ENCODE measurements at places on chromosomes 1 and 21.

DNA sequence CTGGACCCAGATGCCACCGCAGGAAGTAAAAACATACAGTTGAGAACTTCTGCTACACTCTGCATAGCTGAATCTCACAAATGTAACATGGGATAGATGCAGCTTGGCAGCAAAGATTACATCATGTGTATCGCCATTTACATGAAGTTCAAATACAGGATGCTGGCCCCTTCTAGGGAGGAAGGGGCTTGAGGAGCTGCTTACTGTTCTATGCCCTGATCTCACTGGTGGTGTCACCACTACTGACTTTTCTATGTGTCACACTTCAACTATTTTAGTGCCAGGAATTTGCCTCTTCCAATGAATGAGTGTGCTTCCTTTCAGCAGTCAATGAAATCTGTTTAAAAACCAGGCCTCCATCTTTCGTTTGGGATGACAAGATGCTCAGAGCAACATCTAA, 31.1 kb downstream of the MRAP start:
- no peak for DNase-seq
- H3K4me3 ChIP-seq = no peak overlapping the region
- peaks cover 78% of the 10 kb centered on the region for H3K36me3 ChIP-seq
- no peaks in the 10 kb centered on the region for H3K27me3 ChIP-seq
- no peak overlapping the region for H3K27ac ChIP-seq

DNA sequence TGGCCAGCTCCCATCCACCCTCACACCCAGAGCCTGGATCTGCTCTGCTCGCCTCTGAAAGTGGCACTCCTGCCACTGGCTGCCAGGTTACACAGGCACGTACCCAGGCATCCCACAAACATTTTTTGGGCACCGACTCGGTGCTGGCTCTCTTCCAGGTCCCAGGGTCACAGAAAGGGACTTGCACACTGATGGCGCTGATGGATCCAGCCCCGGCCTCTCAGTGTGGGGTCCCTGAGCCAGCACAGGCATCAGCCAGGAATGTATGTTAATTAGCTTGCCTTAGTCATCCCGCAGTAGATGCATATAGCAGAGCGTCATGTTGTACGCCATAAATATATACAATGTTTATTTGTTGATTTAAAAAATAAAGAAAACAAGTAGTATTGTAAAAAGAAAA, 537.2 kb downstream of the NPHP4 start:
- no peak overlapping the region for H3K4me3 ChIP-seq
- no peaks in the 10 kb centered on the region for H3K27me3 ChIP-seq
- no peaks in the 10 kb centered on the region for H3K36me3 ChIP-seq
- no peak overlapping the region for H3K27ac ChIP-seq
- H3K4me1 ChIP-seq = no peaks in the 10 kb centered on the region
- no peak for DNase-seq

- peaks cover 1% of the 10 kb centered on the region for H3K27me3 ChIP-seq
- no peaks in the 10 kb centered on the region for H3K36me3 ChIP-seq
- no peak for DNase-seq
- no peaks in the 10 kb centered on the region for H3K4me1 ChIP-seq
These were observed 256.5 kb downstream of the USP25 start for GRCh38 chr21:15986277-15986676.

DNA sequence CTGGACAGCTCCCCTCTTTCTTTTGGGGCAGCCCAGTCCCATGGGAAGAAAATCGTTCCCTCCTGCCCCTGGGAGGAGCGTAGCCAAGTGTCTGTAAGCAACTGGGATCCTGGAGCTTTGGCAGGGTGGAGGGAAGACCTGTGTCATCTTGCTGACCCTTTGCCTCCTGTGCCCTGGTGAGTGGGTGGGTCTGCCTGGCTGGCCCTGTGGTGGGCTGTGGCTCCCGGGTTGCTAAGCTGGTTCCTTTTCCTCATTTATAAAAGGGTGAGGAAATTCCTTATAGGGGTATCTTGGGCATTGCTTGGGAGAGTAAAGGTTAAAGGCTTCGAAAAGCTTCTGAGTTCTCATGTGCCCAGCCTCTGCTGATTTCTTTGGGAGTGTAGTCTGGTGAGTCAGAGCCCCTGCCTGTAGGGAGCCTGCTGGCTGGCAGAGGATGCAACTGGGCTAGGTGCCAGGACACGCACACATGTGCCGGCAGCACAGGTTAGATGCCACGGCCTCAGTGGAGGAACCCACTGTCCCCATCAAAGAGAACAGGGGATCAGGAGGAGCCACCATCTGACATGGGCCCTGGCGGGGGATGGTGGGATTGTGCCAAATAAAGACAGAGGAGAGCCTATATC, 85.2 kb downstream of the ARHGEF10L start:
- no peak for DNase-seq
- H3K27ac ChIP-seq = no peak overlapping the region
- H3K4me1 ChIP-seq = no peaks in the 10 kb centered on the region
- no peaks in the 10 kb centered on the region for H3K36me3 ChIP-seq

DNA sequence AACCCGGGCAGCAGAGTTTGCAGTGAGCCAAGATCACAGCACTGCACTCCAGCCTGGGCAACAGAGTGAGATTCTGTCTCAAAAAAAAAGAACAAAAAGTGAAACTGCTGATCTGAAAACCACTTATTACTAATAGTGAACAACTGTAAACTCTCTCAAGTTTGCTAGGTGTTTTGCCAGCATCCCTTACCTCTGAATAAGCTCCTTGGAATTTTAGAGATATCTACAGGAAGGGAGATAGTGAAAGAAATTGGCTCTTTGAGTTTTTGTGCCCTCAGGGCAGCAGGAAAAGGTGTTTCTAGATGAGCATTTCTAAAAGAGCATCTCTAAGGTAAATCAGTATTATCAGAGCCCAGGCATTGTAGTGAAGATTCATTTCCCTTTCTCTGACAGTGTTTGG, 27.1 kb downstream of the PARK7 start:
- H3K27ac ChIP-seq = no peak overlapping the region
- peaks cover 50% of the 10 kb centered on the region for H3K36me3 ChIP-seq
- DNase-seq = no peak
- H3K27me3 ChIP-seq = no peaks in the 10 kb centered on the region
- no peak overlapping the region for H3K4me3 ChIP-seq

DNA sequence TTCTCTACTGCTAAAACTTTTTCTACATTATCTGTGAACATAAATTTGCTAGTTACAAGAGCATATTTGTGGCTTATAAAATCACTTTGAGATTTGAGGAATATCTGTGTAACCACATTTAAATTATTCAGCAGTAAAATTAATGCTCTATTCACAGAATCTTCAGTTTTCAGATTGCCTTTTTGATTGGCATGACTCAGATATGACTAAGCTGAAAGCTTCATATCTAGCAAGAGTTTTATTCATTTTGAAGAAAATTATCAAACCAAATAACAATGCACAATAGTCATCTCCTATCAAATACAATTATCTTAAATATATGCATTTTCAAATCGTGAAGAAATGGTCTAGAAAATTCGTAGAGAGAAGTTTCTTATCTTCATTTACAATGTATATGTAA, 1498.2 kb upstream of the B3GALT2 start:
- no peaks in the 10 kb centered on the region for H3K4me1 ChIP-seq
- H3K4me3 ChIP-seq = no peak overlapping the region
- no peaks in the 10 kb centered on the region for H3K36me3 ChIP-seq
- no peak overlapping the region for H3K27ac ChIP-seq
- no peak for DNase-seq
- H3K27me3 ChIP-seq = peaks cover 2% of the 10 kb centered on the region

- H3K4me1 ChIP-seq = no peaks in the 10 kb centered on the region
- no peaks in the 10 kb centered on the region for H3K36me3 ChIP-seq
- H3K27ac ChIP-seq = no peak overlapping the region
- no peak overlapping the region for H3K4me3 ChIP-seq
- peaks cover 12% of the 10 kb centered on the region for H3K27me3 ChIP-seq
These were observed 216.0 kb downstream of the SLC35F3 start for GRCh38 chr1:234120327-234120944.

- no peaks in the 10 kb centered on the region for H3K36me3 ChIP-seq
- H3K27ac ChIP-seq = no peak overlapping the region
- peaks cover 6% of the 10 kb centered on the region for H3K27me3 ChIP-seq
- no peak overlapping the region for H3K4me3 ChIP-seq
These were observed 474 bp downstream of the FCRLA start for GRCh38 chr1:161707503-161707902.

DNA sequence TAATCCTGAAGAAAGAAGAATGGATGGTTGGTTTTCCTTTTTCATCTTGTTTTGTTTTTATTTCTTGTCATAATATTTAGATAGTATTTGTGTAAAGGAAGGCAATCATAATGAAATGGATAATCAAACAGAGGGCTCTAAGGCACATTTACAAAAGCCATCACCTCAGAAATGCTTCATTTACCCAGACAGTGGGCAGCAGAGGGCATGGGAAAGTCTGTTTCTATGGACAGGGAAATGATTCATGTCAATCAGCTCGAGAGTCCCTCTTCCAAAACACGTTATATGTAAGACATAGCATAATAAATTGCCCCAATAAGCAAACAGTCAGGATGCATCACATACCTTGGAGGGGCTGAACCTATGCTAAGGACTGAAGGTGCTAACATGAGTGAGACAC, 426.1 kb downstream of the PLPP3 start:
- H3K27ac ChIP-seq = no peak overlapping the region
- DNase-seq = no peak
- H3K4me3 ChIP-seq = no peak overlapping the region
- no peaks in the 10 kb centered on the region for H3K4me1 ChIP-seq

GRCh38 chr1:18329469-18330253, 151.1 kb upstream of the KLHDC7A start:
- peaks cover 10% of the 10 kb centered on the region for H3K27me3 ChIP-seq
- no peaks in the 10 kb centered on the region for H3K36me3 ChIP-seq
- H3K27ac ChIP-seq = no peak overlapping the region
- no peak for DNase-seq
- no peak overlapping the region for H3K4me3 ChIP-seq
- H3K4me1 ChIP-seq = no peaks in the 10 kb centered on the region

GRCh38 chr1:200556002-200556401, 64.5 kb downstream of the KIF14 start:
- no peak overlapping the region for H3K27ac ChIP-seq
- no peaks in the 10 kb centered on the region for H3K4me1 ChIP-seq
- peaks cover 5% of the 10 kb centered on the region for H3K36me3 ChIP-seq
- H3K27me3 ChIP-seq = no peaks in the 10 kb centered on the region
- H3K4me3 ChIP-seq = no peak overlapping the region

GRCh38 chr1:204084247-204084772, 11.4 kb downstream of the SOX13 start:
- no peak overlapping the region for H3K27ac ChIP-seq
- H3K27me3 ChIP-seq = no peaks in the 10 kb centered on the region
- no peak for DNase-seq
- no peaks in the 10 kb centered on the region for H3K4me1 ChIP-seq

- peak overlapping the region; percentile 77 for H3K4me3 ChIP-seq
- no peaks in the 10 kb centered on the region for H3K36me3 ChIP-seq
- H3K27me3 ChIP-seq = peaks cover 51% of the 10 kb centered on the region
- no peak for DNase-seq
- H3K4me1 ChIP-seq = peaks cover 13% of the 10 kb centered on the region
- H3K27ac ChIP-seq = peak overlapping the region; percentile 72
These were observed 338 bp upstream of the C1orf53 start for GRCh38 chr1:197902131-197902453.

DNA sequence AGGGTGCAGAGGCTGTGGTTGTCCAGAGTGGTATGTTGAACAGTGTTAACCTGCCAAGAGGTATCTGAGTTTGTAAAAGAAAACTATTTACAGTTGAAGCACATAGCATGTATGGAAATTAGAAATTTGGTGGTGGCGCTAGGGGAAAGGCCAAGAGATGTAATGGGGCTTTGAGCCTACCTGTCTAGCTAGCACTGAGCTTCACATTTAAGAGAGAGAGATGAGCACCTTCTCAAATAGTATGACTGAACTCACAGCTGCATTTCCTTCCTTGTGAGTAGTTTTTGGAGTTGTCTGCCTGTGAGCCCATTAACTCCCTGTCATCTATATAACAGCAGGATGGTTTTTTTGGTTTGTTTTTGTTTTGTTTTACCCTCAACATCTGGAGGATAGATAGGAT, 4.0 kb downstream of the CLIC4 start:
- H3K36me3 ChIP-seq = peaks cover 3% of the 10 kb centered on the region
- H3K27me3 ChIP-seq = peaks cover 11% of the 10 kb centered on the region
- H3K4me3 ChIP-seq = no peak overlapping the region
- no peak overlapping the region for H3K27ac ChIP-seq
- H3K4me1 ChIP-seq = peaks cover 36% of the 10 kb centered on the region
- no peak for DNase-seq

DNA sequence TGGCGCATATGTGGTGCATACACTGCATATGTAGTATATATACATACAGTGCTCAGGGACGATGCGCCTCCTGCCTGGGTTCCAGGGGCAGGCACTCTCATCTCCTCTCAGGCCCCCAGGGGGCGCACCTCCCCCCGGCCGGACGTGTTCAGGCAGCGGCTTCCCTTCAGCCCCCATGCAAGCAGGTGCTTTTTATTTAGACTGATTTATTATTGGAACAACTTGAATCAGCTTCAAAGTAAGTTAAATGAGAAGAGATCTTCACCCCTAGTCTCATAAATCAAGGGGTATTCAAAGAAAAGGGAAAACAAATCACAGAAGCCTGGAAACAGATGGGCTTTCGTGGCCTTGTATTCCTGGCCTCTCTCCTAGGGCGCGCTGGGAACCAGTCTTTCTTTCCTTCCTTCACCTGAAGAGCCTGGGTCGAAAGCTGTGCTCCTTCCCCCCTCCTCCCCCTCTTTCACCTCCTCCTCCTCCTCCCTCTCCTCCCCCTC, 64.6 kb downstream of the UBIAD1 start:
- no peak overlapping the region for H3K4me3 ChIP-seq
- DNase-seq = peak; percentile 79
- H3K36me3 ChIP-seq = no peaks in the 10 kb centered on the region
- no peak overlapping the region for H3K27ac ChIP-seq
- peaks cover 22% of the 10 kb centered on the region for H3K27me3 ChIP-seq
- no peaks in the 10 kb centered on the region for H3K4me1 ChIP-seq

DNA sequence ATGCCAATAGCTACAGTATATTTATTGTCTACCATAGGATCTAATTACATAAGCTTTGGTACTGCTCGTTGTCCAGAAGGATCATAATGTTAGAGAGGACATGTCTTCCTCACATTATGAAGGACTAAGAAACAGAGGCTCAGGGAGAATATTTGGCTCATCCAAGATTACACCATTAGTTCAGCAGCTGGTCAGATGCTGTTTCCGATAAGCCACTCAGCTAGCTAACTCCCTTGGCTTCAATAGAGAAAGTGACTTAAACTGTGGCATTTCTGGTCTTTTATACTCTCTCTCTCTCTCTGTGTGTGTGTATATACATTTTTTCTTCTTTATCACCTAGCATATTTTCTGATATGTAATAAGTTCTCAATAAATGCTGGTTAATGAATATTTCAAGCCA, 70.4 kb downstream of the DDR2 start:
- no peak overlapping the region for H3K27ac ChIP-seq
- no peak for DNase-seq
- no peaks in the 10 kb centered on the region for H3K36me3 ChIP-seq
- no peak overlapping the region for H3K4me3 ChIP-seq
- no peaks in the 10 kb centered on the region for H3K27me3 ChIP-seq
